Stimulated activated CD4-positive, alpha-beta T cell treated with anti-CD3 and anti-CD28 coated beads, Interleukin-4, amount 100 ng/mL, for 1 hour (primary cell): ENCODE measurements at places on chromosomes 13 and 19.

DNA sequence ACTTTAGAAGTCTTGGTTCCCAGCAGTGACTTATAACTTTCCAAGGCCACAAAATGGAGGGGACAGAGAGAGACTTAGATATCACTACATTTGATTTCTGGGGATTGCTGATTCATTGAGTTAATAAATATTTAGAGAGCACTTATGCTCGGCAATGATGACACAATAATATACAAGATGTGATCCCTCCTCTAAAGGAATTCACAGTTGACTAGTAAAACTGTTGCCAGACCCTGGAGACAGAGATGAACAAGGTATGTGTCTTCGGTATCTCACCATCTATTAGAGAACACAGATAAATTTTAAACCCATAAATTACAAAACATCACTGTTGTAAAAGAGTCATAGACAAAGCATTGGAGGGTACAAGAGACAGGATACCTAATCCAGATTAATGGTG is 437.5 kb downstream of the FOXO1 start:
- no peak for DNase-seq

DNA sequence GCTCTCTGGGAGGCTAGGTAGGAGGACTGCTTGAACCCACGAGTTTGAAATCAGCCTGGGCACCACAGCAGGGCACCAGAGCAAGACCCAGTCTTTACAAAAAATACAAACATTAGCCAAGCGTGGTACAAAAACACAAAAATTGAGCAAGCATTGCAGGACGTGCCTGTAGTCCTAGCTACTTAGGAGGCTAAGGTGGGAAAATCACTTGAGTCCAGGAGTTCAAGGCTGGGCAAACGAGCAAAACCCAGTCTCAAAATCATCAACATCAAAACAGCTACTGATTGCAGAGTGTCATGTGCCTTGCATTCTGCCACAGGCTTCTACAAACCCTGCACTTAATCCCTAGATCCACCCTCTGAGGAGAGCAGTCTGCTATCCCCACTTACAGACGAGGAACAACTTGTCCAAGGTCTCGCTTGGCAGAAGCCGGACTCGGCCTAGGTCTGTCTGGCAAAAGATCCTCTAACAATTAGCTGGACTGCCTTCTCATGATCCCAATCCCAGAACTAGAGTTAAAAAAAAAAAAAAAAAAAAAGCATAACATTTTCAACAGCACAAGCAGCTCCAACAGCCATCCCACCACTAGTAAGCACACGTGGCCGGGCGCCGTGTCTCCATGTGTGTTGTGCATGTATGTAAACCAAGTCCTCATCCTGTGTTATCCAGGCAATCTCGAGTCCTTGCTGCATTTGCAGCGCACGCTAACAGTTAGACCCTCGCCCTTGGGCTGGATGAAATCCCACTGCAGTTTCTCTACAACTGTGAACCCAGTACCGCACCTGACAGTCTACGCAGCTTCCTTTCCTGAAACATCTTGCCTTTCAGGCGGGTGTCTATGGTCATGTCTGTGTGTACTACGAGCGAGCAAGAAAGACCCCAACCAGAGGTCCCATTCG is 2.0 kb downstream of the PPP6R1 start:
- no peak for DNase-seq

- no peak for DNase-seq
These were observed 366.6 kb downstream of the DNAJC15 start for GRCh38 chr13:43389983-43390382.

DNA sequence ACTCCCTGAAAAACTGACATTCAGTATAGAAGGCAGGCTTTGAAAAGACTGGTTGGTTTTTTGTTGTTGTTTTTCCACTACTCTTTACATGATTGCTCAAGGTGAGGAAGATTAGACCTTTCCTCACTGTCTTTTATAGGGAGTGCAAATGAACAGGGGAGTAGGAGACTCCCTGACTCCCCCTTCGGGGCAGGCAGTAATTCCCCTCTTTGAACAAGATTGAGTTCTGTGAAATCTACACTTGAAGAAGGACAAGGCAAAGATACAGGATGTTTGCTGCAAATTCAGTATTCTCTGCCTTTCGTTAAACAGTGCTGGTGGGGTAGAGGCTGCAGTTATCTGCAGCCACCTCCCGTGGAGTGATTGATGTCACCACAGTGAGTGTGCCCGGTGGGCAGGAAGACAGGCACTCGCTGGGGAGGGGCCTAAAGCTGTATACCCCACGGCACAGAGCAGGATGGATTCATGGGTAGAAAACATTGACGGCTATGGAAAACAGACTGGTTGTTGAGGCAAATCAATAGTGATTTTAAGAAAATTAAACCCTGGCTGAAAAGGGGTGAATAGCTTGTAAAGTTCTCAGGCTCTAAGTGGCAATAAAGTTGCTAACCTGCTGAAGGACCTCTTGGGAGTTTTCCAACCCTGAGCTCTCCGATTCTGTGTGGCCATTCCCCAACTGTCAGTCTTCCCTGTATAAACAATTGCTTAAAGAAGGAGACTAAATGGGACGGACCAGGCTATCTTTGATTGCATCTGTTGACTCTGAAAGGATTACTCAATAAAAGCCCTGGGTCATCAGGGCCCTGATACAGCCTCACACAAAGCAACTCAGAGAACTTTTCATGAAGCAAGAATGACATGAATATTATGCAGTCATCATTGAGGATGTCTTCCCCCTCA is 308.3 kb downstream of the TBC1D4 start:
- DNase-seq: no peak

- DNase-seq: no peak
These were observed 140.7 kb downstream of the KCTD12 start for GRCh38 chr13:76745261-76746200.

DNA sequence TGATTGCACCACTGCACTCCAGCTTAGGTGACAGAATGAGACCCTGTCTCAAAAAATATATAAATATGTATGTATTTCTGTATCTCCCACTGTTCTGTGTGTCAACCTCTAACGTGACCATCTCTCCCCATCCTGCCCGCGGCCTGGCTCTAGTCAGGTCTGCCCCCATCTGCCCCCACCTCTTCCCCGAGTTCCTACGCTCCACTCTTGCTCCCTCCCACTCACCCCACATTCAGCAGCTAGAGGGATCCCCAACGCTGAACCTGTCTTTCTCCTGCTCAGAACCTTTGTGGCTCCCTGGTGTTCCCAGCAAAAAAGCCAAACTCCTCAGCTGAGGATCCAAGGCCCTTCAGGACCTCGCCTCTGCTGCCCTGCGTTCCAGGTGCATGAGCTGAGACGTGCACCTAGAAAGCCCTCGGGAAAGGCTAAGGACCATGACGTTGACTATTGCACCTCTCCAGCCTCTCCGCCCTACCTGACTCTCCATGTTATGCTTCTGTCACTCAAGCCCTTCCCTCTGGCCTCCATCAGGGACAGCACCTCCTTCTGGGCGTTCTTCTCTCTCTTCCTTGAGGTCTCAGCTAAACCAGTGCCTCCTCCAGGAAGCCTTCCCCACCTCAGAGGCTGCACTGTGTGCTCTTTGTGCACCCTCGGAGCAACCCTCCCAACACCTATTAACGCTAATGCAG is 18.1 kb downstream of the AKT2 start:
- DNase-seq: no peak

- DNase-seq: no peak
These were observed 22.3 kb upstream of the CYSLTR2 start for GRCh38 chr13:48631441-48631840.

DNA sequence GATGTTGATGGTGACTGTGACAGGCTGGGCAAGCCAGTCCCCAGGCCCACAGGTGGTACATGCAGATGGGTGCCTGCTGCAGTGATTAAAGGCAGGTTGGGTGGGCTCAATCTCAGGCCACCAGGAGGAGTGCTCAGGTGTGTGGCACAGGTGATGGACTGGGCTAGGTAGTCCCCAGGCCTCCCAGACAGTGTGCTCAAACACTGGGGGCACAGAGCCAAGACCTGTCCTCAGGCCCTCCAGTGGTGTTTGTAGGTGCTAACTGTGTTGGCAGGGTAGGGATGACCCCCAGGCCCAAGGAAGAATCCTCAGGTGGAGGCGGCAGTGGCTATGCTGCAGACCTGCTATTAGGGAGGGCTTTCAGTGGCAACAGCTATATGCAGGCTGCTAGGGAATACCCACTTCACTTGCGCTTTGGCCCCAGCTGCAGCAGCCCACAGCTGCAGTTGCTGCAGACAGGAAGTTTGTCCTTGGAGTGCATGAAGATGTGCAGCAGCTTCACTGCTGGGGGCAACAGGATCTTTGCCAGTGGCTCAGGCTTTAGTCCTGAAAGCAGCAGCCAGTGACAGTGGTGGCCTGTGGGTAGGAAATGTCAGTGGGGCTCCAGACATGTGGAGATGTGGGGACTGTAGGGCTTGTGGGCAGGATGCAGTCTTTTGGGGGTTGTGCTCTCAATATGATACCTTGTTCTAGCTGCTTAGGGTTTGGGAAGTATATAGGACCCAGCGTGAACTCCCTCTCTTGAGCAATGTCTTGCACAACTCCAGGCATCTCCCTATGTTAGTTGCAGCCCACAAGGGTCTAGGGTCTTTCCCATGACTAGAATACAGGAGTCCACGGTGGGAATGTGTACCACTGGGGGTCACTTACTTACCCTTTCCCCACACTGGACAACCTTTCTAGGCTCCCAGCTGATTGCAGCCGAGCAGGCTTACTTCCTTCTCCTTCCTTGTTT is 54.1 kb upstream of the MLNR start:
- no peak for DNase-seq

DNA sequence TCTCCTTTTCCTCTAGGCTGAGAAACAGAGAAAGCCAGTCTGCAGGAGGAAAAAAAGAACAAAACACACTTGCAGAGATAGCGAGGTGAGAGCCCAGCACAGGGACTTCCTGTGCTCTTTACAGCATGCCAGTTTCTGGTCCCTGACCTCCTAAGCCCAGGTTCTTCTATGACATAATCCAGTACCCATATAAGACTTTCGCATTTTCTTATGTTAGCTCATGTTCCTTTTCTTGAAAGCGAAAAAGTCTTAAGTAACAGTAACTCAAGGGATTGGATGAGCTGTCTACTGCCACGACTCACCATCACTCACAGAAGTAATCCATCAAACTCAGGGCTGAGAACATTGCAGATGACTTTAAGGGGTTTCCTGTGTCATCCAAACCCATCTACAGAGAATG is 17.4 kb downstream of the CCDC70 start:
- no peak for DNase-seq

GRCh38 chr19:16607819-16608218 is 20.2 kb downstream of the MED26 start:
- no peak for DNase-seq

DNA sequence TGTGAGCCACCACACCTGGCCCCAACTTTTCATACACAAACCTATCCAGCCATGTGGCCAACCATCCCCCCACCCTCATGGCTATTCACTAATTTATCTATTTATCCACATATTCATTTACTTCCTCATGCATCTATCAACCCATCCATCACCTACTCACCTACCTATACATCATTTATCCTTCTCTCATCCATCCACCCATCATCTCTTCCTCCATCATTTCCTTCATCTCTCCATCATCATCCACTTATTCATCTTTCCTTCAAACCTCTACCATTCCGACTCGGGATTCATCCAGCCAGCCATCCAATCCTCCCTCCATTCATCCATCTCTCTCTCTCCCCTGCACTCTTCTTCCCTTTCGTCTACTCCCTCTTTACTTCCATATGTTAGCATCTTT is 54.6 kb downstream of the RYR1 start:
- DNase-seq: no peak

DNA sequence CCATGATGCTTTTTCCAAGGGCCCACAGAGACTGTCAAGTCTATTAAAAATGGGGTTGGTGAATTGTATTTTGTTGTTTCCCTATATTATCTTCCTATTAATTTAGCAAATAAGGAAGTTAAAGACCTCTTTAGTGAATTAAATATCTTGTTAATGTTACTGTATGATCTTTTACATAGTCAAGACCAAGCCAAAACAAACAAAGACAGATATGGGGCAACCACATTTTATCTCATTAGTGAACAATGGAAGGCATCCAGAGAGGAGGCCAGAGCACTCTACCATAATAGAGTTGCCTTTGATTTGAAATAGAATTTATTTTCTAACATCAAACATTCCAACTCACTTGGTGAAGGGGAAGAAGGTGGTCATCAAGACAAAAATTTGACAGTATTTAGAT is 169.4 kb downstream of the B3GLCT start:
- DNase-seq: no peak

- DNase-seq: no peak
These were observed 752 bp upstream of the HAS1 start for GRCh38 chr19:51724543-51724942.

DNA sequence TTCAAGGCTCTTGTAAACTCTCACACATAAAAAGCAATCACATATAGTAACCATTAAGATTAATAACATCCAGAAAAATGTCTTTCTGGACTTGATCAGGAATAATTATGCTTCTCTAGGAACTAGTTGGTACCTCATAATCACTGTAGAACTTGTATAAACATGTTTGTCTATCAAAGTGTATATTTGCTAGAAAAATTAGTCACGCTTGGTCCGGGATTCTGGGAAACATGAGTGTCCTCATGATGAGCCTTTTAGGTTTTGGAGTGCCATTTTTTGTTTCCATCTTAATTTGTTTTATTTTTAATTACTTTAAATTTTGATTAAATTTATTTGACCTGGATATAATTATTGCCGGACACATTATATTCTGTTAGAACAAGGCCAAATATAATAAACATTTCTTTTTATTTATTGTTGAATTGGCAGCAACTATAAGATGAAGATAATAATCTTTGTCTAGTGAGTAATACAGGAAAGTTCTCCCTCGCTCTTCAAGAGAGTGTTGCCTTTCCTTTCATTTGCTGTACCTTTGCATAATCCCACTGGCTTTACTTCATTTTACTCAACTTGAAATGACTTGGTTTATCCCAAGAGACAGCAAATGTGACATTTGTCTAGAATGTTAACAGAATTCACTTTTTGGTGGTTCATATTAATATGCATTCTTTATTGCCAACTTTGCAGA is 207.0 kb downstream of the NALCN start:
- DNase-seq: no peak

DNA sequence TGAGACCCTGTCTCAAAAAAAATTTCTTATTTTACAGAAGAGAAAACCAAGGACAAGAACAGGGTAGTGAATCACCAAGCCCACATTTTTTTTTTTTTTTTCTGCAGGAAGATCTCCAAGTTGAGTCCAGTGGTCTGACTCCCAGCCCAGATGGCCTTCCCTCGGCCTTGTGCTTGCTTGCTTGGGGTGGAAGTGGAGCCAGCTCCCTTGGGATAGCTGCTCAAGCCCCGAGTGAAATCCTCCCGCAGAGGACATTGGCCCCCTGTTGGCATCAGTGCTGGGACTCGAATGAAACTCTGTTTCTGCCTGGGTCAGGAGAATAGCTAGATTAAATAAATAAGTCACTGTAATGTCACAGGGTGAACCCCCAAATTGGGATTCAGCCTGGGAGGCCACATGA is 9.4 kb upstream of the NUP62 start:
- no peak for DNase-seq

DNA sequence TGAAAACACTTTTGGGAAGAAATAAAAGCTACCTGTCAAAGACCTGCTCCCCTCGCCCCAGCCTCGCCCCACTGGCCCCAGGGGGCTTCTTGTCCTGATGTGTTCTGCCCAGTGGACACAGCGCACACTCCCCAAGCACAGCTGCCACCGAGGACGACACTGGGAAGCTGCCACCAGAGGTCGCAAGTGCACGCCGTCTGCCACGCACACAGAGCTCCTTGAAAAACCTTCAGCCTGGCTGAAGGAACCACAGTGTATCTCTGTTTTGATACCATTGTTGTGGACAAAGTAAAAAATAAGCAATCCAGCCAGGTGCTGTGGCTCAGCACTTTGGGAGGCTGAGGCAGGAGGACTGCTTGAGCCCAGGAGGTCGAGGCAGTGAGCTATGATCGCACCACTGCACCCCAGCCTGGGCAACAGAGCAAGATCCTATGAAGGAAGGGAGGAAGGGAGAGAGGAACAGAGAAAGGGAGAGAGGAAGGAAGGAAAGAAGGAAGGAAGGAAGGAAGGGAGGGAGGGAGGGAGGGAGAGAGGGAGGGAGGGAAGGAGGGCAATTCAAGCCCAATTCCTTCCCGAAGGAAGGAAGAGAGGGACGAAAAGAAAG is 57.3 kb downstream of the CEBPG start:
- DNase-seq: peak; percentile 69
